ENCODE measurements at places on chromosomes 16 and 17.

GRCh38 chr17:39400547-39401411 is 647 bp downstream of the FBXL20 start:
- DNase-seq, result no peak

DNA sequence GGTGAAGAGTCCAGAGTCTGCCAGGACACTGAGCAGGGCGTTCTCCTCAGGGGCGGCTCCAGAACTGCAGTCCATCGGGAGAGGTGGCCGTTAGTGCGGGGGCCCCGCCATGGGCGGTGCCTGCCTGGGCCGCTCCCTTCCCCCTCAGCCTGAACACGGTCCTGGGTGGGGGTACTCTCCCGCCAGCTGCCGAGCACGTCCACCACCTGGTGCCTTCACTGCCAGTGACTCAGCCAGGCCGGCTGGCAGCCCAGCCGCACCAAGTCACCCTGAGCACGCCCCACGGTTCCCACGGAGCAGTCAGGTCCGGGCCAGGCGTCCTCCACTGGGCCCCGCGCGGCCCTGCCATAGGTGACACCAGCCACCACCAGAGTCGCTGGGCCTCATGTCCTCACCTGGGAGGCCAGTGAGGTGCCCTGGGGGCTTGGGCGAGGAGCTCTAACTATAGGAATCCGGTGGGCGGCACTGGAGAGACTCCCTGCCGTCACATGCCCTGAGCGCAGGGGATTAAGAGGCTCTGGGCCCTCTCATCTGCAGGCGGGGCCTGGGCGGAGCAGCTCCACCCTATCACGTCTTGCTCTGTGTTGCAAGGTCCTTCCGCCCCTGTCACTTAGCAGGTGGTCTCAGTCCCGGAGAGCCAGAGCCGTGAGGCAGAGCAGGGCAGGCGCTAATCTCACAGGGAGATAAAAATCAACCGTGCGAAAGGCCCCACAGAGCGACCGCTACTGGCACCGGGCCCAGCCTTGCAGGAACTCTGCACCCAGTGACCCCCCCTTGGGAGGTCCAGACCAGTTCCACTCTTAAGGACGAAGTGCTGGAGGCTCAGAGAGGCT is 14.3 kb downstream of the PIEZO1 start:
- DNase-seq, result no peak

DNA sequence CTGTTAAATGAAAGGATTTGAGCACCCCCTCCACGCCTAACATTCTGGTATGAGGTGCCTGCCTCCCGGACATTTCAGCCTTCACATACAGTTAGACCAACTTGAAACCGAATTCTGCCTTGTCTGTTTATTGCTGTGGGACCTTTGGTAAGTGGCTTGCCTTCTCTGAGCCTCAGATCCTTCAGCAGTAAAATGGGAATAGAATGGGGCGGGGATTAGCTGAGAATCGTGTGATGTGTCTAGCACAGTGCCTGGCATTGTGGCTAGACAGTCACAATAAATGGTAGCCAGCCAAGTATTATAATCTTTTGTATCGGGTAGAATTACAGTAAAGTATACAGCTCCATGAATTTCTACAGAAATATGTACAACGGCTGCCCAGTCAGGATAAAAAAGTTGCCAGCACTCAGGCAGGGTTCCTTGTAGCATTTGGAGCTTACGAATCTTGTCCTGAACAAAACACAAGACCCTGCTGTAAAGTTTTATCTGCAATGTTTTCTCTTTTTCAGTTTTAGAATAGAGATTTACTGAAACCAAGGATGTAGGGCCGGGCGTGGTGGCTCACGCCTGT is 786 bp downstream of the TMC7 start:
- no peak for DNase-seq

DNA sequence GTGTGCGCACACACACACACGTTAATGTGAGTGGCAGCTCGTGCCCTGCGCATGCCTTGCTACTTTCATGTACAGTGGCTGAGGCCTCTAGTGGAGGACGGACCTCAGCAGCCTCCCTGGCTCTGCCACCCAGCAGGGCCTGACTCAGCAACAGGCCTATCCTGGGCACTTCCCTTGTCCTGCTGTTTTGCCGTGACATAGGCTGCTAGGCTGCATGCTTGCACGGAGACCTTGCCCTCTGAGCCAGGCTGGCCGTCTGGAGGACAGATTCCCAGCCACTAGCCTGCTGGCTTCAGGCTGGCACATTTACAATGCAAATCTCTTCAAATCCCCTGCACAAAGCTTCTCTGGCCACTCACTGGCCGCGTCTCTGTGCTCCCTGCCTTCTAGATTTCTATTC is 9.5 kb downstream of the RNF213 start:
- no peak for DNase-seq

DNA sequence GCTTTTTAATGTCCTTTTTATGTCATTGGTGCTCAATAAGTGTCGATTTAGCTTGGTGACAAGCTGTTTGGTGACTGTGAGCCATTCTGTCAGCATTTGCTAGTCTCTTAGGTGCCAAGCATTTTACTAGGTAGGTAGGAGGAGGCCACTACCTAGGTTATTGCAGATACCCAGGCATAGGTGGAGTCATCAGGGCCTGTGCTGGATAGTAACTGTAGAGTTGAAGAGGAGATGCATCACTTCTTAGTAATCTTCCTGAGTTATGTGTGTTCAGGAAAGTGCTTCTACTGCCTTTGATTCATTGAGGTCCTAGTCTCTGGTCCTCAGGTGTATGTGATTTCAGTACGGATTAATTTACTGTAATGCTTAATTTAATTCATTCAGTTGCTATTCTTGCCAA is 17.7 kb downstream of the USP10 start:
- DNase-seq, result no peak

DNA sequence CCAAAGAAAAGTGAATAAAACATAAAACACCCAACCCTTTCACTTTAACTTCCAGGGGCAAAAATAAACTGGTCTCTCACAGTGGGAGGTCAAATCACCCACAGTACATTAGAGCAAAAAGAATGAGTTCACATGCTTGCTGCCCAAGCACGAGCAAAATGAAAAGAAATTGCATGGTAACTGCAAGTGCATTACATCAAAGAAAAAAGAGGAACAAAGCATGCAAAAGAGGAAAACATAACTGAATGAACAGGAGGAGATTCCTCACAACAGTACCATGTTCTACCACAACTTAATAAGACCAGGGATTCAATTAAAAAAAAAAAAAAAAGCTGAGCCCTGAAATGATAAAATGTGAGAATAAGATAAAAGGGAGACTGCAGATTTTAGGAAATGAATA is 12.3 kb downstream of the DNAH2 start:
- no peak for DNase-seq

GRCh38 chr17:21078016-21078780 is 35.4 kb upstream of the USP22 start:
- DNase-seq, result no peak

GRCh38 chr17:38851434-38851833 is 2.1 kb downstream of the RPL23 start:
- DNase-seq, result no peak

DNA sequence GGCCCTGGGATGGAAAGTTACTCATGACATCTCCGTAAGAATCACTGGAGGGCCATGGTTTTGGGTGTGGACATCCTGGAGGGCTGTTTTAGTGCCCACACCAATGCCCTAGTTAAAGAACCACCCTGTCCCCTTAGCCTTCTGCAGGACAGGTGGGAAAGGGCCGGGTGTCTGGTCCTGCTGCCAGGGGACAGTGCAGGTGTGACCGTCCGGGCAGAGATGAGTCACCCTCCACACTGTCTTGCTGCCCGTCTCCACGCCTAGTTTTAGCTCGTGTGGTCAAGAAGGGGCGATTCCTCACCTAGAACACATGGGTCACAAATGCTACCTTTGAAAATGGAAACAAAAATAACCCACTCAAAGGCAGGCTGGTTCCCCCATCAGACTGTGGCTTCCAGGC is 17.0 kb downstream of the CEP295NL start:
- DNase-seq, result no peak

All from NCI-H1436 (cell line).